Caco-2 (cell line): ENCODE measurements at places on chromosomes 5 and 9. TPM values are rescaled to one million over a fixed set of nuclear protein-coding genes. Genes with fewer than 3 reads are reported as not detected.

MYO10 gene
- 67.6 and 73.3 TPM in 2 replicates for total RNA-seq

STKLD1 gene
- total RNA-seq = 3.4 and 4.1 TPM in 2 replicates

ZNF658 gene
- 0.45 and 0.86 TPM in 2 replicates for total RNA-seq

TAF11L10 gene
- total RNA-seq = not detected in 2 replicates

GOLGA1 gene
- total RNA-seq = 18.7 and 18.9 TPM in 2 replicates

PDZD2 gene
- 0.16 and 0.91 TPM in 2 replicates for total RNA-seq

TBCA gene
- total RNA-seq = 320 and 330 TPM in 2 replicates

ARHGEF28 gene
- 4.6 and 7.5 TPM in 2 replicates for total RNA-seq

GRCh38 chr5:52771343-52772039 is 16.2 kb upstream of the ITGA1 start:
- no peaks in the 10 kb centered on the region for H3K36me3 ChIP-seq
- H3K27me3 ChIP-seq = no peaks in the 10 kb centered on the region
- H3K27ac ChIP-seq = no peak overlapping the region
- DNase-seq = no peak
- H3K4me3 ChIP-seq = no peak overlapping the region

GRCh38 chr5:149847611-149848010 is 97.0 kb downstream of the PDE6A start:
- no peak for DNase-seq
- no peaks in the 10 kb centered on the region for H3K27me3 ChIP-seq
- H3K27ac ChIP-seq = no peak overlapping the region
- H3K4me3 ChIP-seq = no peak overlapping the region

- H3K4me3 ChIP-seq = no peak overlapping the region
- peaks cover 26% of the 10 kb centered on the region for H3K4me1 ChIP-seq
- DNase-seq = no peak
- H3K27me3 ChIP-seq = no peaks in the 10 kb centered on the region
- peak overlapping the region; percentile 72 for H3K27ac ChIP-seq
These were observed 1.6 kb downstream of the C9orf152 start for GRCh38 chr9:110206389-110206788.

DNA sequence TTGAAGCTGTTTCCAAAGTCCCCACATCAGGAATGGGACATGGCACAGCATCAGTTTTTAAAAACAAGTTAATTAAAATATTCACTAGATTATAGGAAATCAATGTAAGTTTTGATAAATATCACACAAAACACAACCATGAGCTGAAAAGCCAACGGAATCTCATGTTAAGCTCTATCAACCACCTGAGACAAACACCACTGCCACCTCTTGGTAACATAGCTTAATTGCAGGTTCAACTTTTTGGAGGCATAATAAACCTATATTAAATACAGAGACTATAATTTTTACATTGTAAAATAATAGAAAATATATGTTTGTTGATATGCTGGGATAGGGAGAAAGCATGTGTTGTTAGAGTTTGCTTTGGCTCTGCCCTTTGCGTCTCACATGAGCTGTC is 126.1 kb downstream of the SV2C start:
- H3K27me3 ChIP-seq = no peaks in the 10 kb centered on the region
- H3K27ac ChIP-seq = no peak overlapping the region
- H3K4me1 ChIP-seq = no peaks in the 10 kb centered on the region
- no peaks in the 10 kb centered on the region for H3K36me3 ChIP-seq
- H3K4me3 ChIP-seq = no peak overlapping the region
- DNase-seq = no peak

- H3K4me1 ChIP-seq = no peaks in the 10 kb centered on the region
- no peak overlapping the region for H3K4me3 ChIP-seq
- H3K27me3 ChIP-seq = no peaks in the 10 kb centered on the region
- no peak for DNase-seq
These were observed 150.8 kb downstream of the EFNA5 start for GRCh38 chr5:107519900-107520354.

GRCh38 chr5:146967646-146968045 is 89.1 kb upstream of the PPP2R2B start:
- no peaks in the 10 kb centered on the region for H3K4me1 ChIP-seq
- no peaks in the 10 kb centered on the region for H3K36me3 ChIP-seq
- H3K27ac ChIP-seq = no peak overlapping the region
- H3K27me3 ChIP-seq = no peaks in the 10 kb centered on the region
- DNase-seq = no peak

- peaks cover 29% of the 10 kb centered on the region for H3K4me1 ChIP-seq
- H3K4me3 ChIP-seq = no peak overlapping the region
- H3K36me3 ChIP-seq = peaks cover 4% of the 10 kb centered on the region
- no peak for DNase-seq
These were observed 2.8 kb downstream of the PDLIM7 start for GRCh38 chr5:177494346-177495195.

DNA sequence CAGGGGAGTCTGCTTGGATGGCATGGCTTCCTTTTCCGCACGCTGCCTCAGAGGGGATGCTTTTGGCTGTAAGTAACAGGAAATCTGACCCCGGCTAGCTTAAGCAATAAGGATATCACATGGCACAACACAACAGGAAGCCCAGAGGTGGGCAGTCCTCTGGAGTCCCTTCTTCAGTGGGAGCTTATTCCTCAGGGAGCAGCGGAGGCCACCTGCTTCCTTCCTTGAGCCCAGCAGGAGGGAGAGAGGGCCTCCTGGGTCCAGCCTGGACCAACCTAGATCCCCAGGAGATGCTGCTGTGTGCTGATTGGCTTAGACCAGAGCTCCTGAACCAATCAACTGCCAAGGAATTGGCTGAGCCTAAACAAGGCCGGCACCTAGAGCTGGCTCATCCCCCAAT is 66.3 kb downstream of the C9orf50 start:
- DNase-seq = no peak
- H3K4me1 ChIP-seq = peaks cover 42% of the 10 kb centered on the region
- H3K27me3 ChIP-seq = no peaks in the 10 kb centered on the region
- H3K36me3 ChIP-seq = no peaks in the 10 kb centered on the region

- DNase-seq = no peak
- H3K4me3 ChIP-seq = no peak overlapping the region
- H3K27me3 ChIP-seq = no peaks in the 10 kb centered on the region
These were observed 328.7 kb downstream of the MARCHF11 start for GRCh38 chr5:15850939-15851341.

DNA sequence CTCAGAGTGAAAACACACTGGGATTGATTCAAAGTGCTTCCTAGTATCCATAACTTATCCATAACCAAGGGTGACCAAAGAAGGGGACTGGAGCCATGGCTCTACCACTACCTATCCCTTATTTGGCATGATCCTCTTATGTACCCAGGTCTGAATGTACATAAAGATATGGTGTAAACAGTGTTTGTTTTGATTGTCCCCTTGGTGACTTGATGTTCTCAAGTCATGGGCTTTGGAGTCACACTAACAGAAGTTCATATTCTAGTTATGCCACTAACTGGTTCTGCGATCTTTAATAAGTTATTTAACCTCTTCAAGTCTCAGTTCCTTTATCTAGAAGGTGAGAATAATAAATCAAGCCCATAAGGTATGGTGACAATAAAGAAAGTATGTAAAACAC is 283.4 kb upstream of the PTGER4 start:
- no peak overlapping the region for H3K27ac ChIP-seq
- no peak for DNase-seq
- H3K36me3 ChIP-seq = no peaks in the 10 kb centered on the region
- H3K4me3 ChIP-seq = no peak overlapping the region
- H3K4me1 ChIP-seq = no peaks in the 10 kb centered on the region

DNA sequence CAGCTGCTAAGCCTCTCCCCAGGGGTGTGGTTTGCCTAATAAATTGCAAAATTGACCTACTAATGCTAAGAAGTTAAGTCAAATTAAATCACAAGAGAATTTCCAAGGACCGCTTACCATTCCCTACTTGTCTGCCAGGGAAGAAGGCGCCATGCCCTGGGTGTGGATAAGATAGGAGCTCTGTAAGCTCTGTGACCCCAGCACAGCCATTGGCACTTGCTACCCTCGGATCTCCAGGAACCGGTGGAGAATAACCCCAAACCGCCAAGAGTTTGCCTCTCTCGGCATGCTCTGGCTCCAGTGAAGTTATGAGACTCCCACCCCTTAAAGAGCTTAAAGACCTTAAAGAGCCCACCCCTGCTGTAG is 58.9 kb downstream of the NEURL1B start:
- H3K36me3 ChIP-seq = no peaks in the 10 kb centered on the region
- H3K27ac ChIP-seq = no peak overlapping the region
- H3K4me3 ChIP-seq = no peak overlapping the region
- H3K27me3 ChIP-seq = no peaks in the 10 kb centered on the region
- H3K4me1 ChIP-seq = peaks cover 13% of the 10 kb centered on the region
- no peak for DNase-seq

DNA sequence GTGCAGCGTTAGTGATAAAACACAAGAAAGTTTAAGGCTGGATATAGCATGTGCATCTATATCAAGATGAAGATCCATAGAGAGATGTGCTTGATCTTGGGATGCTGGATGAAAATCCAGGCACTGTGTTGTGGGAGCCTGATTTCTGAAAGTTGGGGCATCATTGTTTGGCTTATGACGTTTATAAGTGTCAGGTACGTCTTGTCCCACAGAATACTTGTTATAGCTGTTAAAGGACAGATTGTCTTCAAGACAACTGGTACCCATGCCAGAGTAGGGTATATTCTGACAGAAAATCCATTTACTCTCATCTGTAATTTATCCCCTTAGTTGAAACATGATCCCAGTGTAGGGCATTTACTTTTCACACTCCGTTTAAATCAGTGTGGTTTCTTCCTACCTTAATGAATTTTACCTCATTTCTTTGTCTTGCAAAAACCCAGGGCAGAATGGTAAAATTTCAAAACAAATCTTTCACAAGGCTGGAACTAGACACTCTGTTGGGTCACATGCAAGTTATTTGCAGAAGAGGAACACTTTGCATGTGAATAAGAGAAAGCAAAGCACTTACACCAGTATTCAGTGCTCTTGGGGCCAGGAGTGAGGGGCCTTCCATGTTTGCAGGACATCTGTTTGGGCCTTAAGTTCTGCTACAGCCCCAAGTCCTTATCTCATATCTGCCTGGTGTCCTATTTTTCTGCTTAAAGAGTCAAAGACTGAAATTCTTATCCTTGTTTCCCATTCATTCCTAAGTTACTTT is 73.3 kb downstream of the GHR start:
- H3K36me3 ChIP-seq = no peaks in the 10 kb centered on the region
- no peak overlapping the region for H3K27ac ChIP-seq
- no peak overlapping the region for H3K4me3 ChIP-seq
- H3K27me3 ChIP-seq = no peaks in the 10 kb centered on the region
- no peaks in the 10 kb centered on the region for H3K4me1 ChIP-seq

DNA sequence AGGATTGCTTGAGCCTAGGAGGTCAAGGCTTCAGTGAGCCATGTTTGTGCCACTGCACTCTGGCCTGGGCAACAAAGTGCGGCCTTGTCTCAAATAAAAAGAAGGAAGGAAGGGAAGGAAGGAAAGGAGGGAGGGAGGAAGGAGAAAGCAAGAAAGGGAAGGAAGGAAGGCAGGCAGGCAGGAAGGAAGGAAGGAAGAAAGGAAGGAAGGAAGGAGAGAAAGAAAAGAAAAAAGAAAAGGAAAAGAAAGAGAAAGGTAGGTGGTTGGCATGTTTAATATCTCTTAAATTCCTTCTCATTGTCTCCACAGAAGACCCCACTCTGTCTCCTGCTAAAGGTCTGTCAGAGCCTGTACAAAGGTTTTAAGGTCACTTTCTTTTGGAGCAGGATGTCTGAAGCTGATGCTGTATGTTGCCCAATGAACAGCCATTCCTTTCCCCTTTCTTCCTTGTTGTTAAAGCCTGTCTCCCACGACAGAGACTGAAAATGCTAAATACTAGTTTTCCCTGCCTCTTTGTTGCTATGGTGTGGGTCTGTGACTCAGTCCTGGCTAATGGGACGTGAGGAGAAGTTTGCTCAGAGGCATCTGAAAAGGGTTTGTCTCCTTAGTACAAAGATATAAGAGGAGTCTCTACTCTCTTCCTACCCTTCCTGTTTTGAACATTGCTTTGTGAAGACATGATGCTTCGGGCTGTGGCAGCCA is 213.3 kb downstream of the PCSK1 start:
- no peak for DNase-seq
- H3K27ac ChIP-seq = no peak overlapping the region
- H3K27me3 ChIP-seq = no peaks in the 10 kb centered on the region
- no peak overlapping the region for H3K4me3 ChIP-seq
- H3K4me1 ChIP-seq = no peaks in the 10 kb centered on the region
- no peaks in the 10 kb centered on the region for H3K36me3 ChIP-seq

- H3K4me1 ChIP-seq = 0 out of 2 replicates have a peak, but pooled peaks cover 4% of the 10 kb centered on the region
- no peak overlapping the region for H3K4me3 ChIP-seq
- no peaks in the 10 kb centered on the region for H3K27me3 ChIP-seq
These were observed 845.2 kb upstream of the CDH10 start for GRCh38 chr5:25489834-25490538.

- no peak overlapping the region for H3K4me3 ChIP-seq
- peaks cover 25% of the 10 kb centered on the region for H3K4me1 ChIP-seq
- no peak for DNase-seq
- H3K36me3 ChIP-seq = no peaks in the 10 kb centered on the region
- H3K27ac ChIP-seq = no peak overlapping the region
- H3K27me3 ChIP-seq = no peaks in the 10 kb centered on the region
These were observed 343.6 kb downstream of the ADGRV1 start for GRCh38 chr5:90902170-90902569.

- H3K36me3 ChIP-seq = peaks cover 2% of the 10 kb centered on the region; the same call in 1 of the 2 replicates
- H3K4me1 ChIP-seq = no peaks in the 10 kb centered on the region; the same call in 1 of the 2 replicates
- no peaks in the 10 kb centered on the region for H3K27me3 ChIP-seq
- H3K27ac ChIP-seq = no peak overlapping the region
- H3K4me3 ChIP-seq = no peak overlapping the region
These were observed 80.3 kb upstream of the SARDH start for GRCh38 chr9:133818444-133818843.

DNA sequence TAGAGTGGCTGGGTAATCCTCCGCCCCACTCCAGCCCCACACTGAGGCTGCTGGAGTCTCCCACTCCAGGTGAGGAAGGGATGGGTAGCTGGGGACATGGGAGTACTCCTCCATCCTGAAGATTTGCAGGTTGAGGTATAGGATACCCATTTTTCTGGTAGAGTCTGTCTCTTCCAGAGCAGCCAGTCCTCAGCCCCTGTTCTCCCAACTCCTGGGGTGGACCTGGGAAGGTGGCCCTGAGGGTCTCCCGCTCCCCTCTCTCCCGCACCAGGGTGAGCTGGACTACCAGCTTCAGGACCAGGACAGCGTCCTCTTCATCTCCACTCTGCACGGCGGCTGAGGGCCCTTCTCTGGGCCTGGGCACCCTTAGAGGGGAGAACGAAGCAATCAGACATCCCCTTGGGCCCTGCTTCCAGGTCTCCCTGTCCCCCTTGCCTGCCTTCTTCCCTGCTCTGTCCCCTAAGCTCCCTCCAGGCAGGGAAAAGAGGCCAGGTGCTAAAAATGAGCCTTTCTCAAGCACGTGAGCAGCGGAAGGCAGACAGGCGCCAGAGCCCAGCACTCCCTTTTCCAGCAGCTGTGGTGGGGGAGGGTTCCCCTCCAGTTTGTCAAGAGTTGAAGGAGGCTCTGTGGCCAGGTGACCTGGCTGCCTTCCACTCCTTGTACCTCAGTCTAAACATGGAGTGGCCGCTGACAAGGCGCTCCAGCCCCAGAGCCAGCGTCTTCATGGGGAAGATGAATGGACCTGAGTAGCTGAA is 18.4 kb downstream of the URM1 start:
- no peak overlapping the region for H3K27ac ChIP-seq
- H3K36me3 ChIP-seq = no peaks in the 10 kb centered on the region
- H3K27me3 ChIP-seq = no peaks in the 10 kb centered on the region
- no peak for DNase-seq

GRCh38 chr9:81529556-81530193 is 159.7 kb downstream of the TLE1 start:
- no peak overlapping the region for H3K4me3 ChIP-seq
- H3K4me1 ChIP-seq = no peaks in the 10 kb centered on the region
- H3K27me3 ChIP-seq = no peaks in the 10 kb centered on the region
- no peak for DNase-seq
- H3K27ac ChIP-seq = no peak overlapping the region
- H3K36me3 ChIP-seq = no peaks in the 10 kb centered on the region
